ENCODE measurements at places on chromosomes 6 and 20.

GRCh38 chr6:96929741-96930140 lies 5.2 kb downstream of the KLHL32 start:
- no peak for DNase-seq

DNA sequence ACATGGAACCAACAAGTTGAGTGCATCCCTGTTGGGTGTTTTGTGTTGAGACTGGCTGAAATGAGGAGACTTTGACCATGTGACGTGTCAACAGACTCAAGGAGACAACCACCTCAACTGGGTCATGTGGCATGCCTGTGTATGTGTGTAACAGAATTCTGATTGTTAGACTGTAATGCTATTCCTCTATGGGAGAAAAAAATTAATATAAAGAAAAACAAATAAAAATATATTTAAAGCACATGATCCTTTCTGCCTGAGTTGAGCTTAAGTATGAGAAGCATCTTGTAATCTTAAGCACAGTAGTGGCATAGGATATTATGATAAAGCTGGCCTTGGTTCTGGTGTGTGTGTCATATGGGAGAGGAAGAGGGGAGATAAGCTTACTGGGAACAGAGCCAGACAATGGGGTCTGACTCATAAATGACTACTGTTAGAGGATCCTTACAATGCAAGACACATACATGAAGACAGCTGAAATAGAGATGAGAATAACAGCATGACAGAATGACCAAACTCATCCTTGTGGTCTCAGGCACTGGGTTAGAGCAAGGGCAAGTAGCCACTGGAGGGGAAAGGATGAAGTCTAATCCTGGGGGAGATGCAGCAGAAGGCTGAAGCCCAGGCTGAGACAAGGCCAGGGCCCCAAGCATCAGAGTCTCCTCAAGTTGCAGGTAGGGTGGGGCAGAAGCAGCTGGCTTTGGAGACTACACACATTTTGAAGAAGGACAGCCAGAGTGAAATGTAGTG lies 9.2 kb downstream of the TP53INP2 start:
- no peak for DNase-seq

GRCh38 chr6:15781333-15781732 lies 118.5 kb upstream of the DTNBP1 start:
- DNase-seq: no peak

GRCh38 chr20:59821201-59821600 lies 112.2 kb downstream of the SYCP2 start:
- no peak for DNase-seq

GRCh38 chr6:1229301-1229700 lies 82.6 kb upstream of the FOXQ1 start:
- no peak for DNase-seq

- DNase-seq: no peak
Measured at GRCh38 chr20:31717478-31718201, 5.0 kb downstream of the BCL2L1 start.

DNA sequence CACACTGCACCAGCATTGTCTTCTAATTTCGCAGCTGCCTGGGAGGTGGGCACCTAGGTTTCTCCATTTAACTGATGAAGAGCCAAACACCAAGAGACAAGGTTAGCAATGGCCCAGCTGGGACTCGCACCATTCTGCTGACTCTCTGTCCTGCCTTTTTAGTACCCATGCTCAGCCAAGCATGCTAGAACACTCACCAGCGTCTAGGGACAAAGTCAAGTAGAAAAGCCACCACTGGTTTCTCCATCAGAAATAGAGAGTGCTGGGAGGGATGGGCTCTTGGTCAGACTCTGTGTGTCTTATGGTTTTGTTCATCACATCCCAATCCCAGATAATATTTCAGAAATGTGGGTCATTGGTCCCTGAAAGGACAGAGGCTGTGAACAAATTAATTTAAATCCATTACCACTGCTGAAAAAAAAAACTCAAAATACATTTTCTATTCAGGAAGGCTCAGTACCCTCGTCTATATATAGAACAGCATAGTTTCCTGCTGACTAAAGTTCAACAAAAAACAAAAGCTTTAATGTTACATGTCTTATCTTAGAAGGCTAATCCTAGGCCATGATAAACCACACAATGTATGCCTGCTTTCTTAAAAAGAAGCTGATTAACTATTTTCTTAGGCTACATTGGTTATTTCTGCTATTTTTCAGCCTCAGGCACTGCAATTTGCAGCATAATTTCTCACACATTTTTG lies 111.0 kb downstream of the TBC1D7 start:
- DNase-seq: no peak

DNA sequence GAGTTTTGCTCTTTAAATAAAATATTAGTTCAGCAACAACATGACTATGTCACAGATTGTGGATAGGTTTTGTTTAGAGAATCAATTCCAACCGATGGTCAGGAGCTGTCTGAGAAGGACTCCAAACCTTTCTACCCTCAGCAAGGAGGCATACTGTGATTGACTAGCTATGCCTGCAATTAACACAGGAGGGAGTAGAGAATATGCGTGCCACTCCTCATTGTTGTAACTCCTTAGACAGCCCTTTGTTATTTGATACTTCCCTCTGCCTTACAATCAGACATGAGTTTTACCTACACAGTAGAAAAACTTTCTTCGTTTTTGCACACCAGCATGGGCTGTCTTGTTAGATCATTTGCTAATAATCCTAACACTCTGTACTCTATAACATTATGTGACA lies 796.5 kb downstream of the PRIM2 start:
- DNase-seq: no peak

- no peak for DNase-seq
Measured at GRCh38 chr6:48904809-48905208, 558.2 kb downstream of the MMUT start.

DNA sequence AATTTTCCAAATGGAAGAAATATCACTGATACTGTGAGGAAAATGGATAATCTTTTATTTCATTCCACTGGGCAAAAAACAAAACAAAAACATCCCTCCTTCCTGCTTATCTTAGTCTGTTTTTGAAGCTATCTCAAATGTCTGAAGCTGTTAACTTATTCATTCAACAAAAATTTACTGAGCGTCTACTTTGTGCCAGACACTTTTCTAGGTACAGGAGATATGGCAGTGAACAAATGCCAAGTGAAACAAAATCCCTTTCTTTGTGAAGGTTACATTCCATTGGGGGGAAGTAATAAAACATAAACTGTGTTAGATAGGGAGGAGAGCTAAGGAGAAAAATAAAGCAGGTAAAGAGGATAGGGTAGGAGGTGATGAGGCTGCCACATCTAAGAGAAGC lies 47.5 kb downstream of the TNFRSF21 start:
- no peak for DNase-seq

DNA sequence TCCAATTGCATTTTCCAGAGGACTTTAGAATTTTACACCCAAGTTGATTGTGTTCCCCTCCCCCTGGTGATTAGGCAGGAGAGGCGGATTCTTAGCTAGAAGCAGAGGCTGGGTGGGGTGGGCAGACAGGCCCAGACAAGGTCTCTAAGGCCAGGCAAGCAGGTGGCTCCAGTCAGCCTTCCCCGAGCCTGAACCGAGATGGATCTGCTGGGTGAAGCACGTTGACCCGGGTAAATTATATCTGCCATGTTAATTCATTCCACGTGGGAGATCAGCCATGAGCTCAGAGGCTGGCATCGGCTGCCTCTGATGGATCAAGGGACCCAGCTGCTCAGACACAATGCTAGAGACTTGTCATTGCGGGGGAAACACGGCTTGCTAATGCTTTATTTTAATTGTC lies 159.5 kb upstream of the MAFB start:
- no peak for DNase-seq

- no peak for DNase-seq
Measured at GRCh38 chr6:113458368-113459010, 398.7 kb upstream of the MARCKS start.

DNA sequence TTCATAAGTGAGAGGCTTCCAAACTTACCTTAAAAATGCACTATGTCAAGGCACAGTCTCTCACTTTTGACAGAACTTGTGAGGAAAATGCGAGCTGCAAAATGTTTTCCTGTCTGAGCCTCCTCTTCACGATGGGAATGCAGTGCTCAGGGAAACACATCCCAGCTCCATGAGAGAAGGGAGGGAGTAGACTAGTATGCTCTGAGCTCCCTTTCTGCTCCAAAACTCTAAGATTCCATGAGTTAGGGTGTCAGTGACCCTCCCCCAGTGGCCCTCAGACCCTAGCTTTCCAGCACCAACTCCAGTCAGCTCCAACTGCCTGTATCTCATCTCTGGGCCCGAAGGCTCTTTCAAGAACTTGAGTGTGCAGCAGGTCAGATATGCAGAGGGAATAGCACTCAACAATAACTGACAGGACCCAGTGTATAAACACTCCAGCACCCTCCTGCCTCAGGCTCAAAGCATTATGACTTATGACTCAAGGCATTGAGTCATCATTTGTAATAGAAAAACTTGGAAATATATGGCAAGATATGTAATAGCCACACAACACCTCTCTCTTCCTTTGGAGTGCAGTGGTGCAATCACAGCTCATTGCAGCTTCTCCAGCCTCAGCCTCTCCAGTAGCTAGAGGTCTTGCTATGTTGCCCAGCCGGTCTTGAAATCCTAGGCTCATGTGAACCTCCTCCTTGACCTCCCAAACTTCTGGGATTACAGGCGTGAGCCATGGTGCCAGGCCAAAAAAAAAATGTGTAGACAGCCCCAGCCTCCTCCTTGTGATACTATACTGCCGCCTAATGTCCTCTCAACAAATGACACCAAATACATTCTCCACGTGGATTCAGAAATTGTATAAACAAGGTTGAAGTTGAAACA lies 16.7 kb upstream of the ENTPD6 start:
- peak; percentile 72 for DNase-seq

- no peak for DNase-seq
Measured at GRCh38 chr20:32271620-32272019, 5.8 kb upstream of the KIF3B start.

DNA sequence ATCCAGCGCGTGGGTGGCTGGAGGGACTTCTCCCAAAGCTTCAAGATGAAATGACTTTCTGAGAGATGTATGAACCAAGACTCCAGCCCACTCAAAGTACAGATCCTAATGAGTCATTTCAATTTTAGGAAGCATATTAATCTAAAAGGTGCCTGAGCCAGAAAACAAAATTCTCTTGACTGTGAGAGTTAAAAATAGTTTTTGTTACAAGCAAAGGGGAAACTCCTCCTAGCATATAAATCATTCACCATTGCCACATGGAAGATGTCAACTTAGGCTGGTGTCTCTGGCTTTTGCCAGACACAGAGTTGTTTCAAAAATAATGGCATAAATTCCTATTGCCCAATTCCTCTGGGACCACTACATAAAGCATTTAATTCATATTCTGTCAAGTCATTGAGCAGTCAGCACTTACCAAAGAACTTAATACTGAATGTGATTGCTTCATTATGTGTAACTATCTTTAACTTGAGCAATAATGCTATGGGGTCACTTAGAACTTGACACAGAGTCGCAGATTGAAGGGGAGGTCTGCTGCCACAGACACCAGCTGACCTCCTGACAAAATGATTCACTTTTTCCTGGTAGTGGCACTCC lies 280.6 kb downstream of the SLC35F1 start:
- DNase-seq: peak; percentile 24

DNA sequence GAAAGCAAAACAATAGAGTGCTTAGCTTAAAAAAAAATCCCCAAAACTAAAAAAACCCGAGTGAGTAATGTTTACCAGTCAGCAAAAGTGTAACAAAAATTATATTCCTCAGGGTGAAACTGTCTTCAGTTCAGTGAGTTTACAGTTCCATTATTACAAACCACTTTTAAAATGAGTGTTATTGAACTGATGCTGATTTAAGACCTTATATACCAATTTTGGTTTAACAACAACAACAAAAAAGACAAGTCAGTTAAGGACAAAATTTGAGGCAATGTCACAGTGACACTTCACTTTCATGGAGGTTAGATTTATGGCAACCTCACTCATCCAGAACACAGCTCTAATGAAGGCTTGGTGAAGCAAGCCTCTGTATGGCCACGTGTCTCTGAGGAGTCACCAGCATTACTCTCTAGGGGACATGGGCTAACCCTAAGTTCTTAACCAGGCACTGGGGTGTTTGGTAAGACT lies 630.8 kb downstream of the PHF3 start:
- DNase-seq: no peak

- peak; percentile 93 for DNase-seq
Measured at GRCh38 chr20:31666258-31667042, 28.7 kb downstream of the COX4I2 start.

GRCh38 chr20:53883098-53883911 lies 187.1 kb downstream of the BCAS1 start:
- DNase-seq: no peak

GRCh38 chr20:45578231-45578630 lies 853 bp downstream of the WFDC8 start:
- no peak for DNase-seq

GRCh38 chr6:906920-907319 lies 214.0 kb upstream of the EXOC2 start:
- DNase-seq: no peak

- DNase-seq: no peak
Measured at GRCh38 chr6:67221226-67221625, 1413.9 kb upstream of the ADGRB3 start.

GRCh38 chr6:159620947-159621346 lies 72.1 kb downstream of the SOD2 start:
- DNase-seq: no peak

DNA sequence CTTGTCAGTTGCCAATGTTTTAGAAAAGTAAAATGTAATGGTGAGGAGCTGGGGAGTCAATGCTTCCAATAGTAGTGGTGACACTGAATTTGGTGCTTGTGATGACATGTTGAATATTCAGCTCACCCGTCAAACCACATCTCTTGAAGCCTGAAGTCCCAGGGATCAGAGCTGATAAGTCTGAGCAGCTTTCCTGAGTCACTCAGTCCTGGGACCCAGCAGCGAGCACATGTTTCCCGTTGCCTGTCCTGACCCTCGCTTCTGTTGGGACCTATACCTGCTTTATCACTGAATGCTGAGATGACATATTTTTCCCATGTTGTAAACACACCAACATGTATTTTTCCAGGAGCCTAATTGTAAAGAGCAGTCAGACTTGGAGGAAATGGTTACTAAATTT lies 693.6 kb downstream of the QKI start:
- no peak for DNase-seq

DNA sequence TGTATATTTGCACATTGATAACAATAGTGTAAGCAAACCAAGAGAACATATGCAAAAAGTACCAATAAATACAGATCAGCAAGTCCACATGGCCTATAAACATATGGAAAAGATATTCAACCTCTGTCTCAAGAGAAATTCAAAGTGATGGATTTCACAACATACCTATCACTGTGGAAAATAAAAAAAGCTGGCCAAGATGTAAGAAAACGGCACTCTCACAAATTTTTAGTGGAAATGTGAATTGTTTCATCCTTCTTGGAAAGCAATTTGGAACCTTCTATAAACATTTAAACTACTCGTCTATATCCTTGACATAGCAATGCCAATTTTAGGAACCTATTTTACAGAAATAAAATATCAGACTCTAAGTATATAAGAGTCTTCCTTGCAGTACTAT lies 559.8 kb downstream of the QKI start:
- DNase-seq: no peak

DNA sequence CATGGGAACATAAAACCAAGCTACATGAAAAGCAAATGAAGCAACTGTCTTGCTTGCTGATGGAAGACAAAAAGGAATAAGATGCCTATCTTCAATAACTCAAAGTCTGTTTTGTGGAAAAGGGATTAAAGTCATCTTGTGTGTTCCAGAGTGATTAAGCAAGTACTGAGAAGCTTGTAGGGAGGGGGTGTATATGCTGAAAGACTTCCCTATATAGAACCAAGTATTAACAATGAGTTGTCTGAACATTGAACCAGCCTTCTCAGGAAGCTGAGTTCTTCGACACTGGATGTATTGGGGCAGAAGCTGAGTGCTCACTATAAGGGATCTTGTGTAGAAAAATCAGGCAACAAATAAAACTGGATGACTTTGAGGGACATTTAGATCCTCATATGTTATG lies 451.8 kb downstream of the CD83 start:
- peak; percentile 55 for DNase-seq

Data from inflammatory macrophage (primary cell).